ENCODE measurements at places on chromosomes 7 and 10. TPM values are rescaled to one million over a fixed set of nuclear protein-coding genes. Genes with fewer than 3 reads are reported as not detected.

The UBN2 gene
- total RNA-seq, result 18.8 TPM

The C7orf57 gene
- total RNA-seq, result 0.12 TPM

The IMMP2L gene
- 27.5 TPM for total RNA-seq

The AMZ1 gene
- 0.34 TPM for total RNA-seq

The CLDN4 gene
- total RNA-seq, result 0.34 TPM

Measured in activated T-cell treated with anti-CD3 and anti-CD28 coated beads, Interleukin-2, amount 50 U/mL, for 72 hours (primary cell).